ENCODE measurements at places on chromosomes 16 and 17.

DNA sequence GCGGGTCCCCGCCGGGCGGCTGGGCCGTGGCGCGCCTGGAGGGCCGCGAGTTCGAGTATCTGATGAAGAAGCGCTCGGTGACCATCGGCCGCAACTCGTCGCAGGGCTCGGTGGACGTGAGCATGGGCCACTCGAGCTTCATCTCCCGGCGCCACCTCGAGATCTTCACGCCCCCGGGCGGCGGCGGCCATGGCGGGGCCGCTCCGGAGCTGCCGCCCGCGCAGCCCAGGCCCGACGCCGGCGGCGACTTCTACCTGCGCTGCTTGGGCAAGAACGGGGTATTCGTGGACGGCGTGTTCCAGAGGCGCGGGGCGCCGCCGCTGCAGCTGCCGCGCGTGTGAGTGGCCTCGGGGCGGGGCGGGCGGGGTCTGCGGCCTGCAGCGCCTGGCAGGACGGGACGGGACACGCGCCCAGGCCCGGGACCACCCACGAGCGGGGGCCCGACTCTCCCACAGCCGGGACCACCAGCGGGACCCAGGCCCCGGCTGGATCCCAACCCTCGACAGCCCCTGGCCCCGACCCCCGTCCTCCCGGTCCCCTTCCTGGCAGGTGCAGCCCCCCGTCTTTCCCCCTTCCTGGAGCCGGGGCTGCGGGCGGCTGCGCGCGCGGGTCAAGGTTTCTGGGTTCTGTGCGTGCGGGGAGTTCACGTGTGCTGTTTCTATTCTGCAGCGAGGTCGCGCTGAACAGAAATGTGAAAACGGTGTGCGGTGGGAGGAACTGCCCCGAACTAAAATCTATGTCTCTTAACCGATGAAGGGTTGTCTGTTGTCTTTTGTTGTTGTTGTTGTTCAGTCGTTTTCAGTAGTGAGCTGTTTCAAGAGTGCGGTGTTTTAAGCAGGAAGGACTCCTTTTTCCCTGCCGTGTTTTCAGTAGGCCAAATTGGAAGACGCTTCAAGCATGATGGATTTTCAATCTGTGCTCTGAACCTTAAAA, 705 bp downstream of the FOXK2 start:
- peak; percentile 53 for DNase-seq

GRCh38 chr16:58882292-58882691, 148.2 kb upstream of the GOT2 start:
- no peak for DNase-seq

GRCh38 chr17:40645291-40645690, 2.3 kb downstream of the SMARCE1 start:
- DNase-seq = no peak

DNA sequence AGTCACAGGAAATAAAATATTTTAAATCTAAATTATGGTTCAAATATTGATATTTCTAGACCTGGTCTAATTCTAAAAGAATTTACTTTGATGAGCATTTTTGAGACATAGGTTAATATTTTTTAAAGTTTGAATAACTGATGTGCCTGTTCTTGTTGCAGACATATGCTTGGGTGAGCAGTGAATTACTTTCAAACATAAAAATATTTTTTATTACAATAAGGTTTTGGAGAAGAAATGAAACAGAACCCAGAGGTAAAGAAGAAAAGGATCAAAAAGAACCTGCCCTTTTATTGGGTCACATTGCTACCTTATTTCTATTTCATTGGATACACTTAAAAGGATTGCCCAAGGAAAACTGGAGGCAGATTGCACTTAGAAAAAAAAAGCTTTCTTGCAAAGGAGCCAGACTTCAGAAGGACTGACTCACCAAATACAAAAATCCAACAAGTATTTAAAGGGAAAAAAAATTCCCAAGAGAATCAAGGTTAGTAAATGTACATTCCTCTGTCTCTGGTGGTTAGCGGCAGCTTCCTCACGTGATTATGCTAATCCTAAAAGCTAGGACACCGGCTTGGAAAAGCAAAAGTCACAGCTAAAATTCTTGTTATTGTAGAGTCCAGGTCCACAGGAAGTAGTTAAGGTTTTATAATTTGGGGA, 18.5 kb downstream of the ENPP7 start:
- peak; percentile 38 for DNase-seq

DNA sequence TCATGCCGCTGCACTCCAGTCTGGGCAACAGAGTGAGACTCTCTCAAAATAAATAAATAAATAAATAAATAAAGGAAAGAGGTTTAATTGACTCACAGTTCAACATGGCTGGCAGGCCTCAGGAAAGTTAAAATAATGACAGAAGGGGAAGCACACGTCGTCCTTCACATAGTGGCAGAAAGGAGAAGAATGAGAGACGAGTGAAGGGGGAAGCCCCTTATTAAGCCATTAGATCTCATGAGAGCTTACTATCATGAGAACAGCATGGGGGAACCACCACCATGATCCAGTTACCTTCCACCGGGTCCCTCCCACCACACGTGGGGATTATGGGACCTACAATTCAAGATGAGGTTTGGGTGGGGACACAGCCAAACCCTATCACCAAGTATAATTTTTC, 54.5 kb downstream of the PAFAH1B1 start:
- no peak for DNase-seq

GRCh38 chr17:21160401-21160800, 33.6 kb downstream of the DHRS7B start:
- no peak for DNase-seq

DNA sequence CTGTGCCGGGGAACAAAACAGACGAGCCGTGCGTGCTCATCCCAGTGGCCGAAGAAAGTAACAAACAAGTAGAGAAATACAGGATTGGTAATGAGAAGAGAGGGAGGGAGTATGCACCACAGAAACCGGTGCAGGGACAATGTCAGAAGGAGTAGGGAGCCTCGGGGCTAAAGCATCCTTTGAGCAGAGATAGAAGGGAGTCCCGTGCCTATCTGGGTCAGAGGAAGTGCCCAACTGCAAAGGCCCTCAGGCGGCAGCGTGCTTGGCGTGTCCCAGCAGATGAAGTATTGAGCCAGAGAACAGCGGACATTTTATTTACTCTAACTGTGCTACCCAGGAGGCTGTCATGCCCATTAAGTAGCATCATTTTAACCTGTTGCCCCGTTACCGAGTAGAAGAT, 114.9 kb upstream of the CACNG5 start:
- no peak for DNase-seq

- no peak for DNase-seq
Observed at GRCh38 chr17:34596920-34597319, 17.5 kb downstream of the TMEM132E start.

DNA sequence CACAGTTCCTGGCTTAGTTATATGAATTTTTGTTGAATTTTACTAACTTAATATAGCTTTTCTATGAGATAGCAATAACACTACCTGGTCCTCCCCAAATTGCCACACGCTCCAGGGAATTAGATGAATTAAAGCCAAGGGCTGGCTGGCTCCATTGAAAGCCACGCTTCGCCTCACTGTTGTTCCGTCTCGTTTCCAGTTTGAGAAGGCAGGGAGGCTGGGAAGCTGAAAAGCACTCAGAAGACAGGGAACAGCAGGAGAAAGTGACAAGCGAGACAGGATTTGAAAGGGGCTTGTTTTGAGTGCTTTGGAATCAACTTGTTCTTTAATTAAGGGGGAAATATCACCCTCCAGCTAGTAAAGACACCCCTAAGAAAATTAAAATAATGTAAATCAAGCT, 425.3 kb downstream of the CA10 start:
- peak; percentile 61 for DNase-seq
